ENCODE measurements at places on chromosomes 12 and 14.
A peak's percentile ranks its signal among the peaks of the same experiment; 100 is the strongest.

- DNase-seq: no peak
Measured at GRCh38 chr12:62760779-62761178, 174.2 kb downstream of the PPM1H start.

- no peak for DNase-seq
Measured at GRCh38 chr12:51218607-51219161, 822 bp upstream of the POU6F1 start.

DNA sequence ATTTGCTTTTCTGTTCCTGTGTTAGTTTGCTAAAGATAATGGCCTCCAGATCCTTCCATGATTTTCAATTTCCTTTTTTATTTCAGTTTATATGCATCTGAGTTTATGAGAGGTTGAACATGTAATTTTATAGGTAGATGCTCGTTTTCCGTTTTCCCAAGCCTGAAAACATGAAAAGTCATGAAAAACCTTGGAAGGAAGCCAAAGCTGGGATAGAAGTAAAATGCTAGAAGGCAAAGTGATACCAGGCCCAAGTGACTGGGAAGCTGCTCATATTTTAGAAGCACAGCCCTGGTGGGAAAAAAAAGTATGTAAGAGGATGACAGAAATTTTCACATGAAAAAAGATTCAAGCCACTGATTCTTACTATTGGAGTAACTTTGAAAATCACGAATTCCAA lies 290.8 kb downstream of the PRKD1 start:
- DNase-seq: no peak

GRCh38 chr12:100494026-100494425 lies 20.4 kb downstream of the NR1H4 start:
- DNase-seq: no peak

DNA sequence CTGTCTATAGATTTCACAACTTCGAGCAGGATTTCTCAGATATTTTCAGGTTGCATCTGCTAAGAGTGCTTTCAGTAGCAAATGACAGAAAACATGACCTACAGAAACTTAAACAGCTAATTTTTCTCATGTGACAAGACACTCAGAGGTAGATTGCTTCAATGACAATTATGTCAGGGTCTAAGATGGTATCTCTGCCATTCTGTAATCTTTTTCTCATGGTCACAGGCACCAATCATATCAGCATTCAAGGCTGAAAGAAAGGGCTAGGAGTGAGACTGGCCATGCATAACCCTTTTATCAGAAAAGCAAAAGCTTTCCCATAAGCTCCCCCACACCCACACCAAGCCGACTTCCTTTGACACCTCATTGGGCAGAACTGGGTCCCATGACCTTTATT lies 450.5 kb upstream of the FAR2 start:
- no peak for DNase-seq

GRCh38 chr14:65880507-65880906 lies 468.0 kb downstream of the FUT8 start:
- DNase-seq: peak; percentile 18

DNA sequence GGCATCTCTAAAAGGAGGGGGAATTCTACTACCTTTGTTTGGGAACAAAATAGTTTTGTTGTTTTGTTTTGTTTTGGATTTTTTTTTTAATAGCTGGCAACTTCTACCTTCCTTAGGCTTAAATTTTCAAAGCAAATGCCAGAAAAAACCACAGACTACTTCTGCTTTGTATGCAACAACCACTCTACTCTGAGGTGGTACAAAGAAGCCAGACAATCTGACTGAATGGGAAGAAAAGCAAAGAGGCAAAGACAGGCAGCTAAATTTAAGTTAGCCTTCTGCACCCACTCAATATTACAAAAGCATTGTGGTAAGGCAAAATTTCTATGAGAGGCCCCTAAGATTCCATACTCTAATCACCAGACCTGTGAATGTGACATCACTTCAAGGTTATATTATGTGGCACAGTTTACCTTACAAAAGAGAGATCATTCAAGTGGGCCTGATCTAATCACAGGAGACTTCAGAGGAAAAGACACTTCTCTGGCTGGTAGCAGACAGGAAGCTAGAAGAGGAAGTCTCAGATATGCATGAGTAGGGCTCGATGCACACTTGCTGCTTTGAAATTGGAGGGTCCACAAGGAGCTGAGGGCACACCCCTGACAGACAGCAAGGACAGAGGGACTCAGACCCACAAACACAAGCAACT lies 566.6 kb downstream of the RPS29 start:
- no peak for DNase-seq

- peak; percentile 38 for DNase-seq
Measured at GRCh38 chr12:53806721-53807120, 54.9 kb upstream of the CISTR start.

- no peak for DNase-seq
Measured at GRCh38 chr12:84856156-84856900, 56.3 kb downstream of the SLC6A15 start.

DNA sequence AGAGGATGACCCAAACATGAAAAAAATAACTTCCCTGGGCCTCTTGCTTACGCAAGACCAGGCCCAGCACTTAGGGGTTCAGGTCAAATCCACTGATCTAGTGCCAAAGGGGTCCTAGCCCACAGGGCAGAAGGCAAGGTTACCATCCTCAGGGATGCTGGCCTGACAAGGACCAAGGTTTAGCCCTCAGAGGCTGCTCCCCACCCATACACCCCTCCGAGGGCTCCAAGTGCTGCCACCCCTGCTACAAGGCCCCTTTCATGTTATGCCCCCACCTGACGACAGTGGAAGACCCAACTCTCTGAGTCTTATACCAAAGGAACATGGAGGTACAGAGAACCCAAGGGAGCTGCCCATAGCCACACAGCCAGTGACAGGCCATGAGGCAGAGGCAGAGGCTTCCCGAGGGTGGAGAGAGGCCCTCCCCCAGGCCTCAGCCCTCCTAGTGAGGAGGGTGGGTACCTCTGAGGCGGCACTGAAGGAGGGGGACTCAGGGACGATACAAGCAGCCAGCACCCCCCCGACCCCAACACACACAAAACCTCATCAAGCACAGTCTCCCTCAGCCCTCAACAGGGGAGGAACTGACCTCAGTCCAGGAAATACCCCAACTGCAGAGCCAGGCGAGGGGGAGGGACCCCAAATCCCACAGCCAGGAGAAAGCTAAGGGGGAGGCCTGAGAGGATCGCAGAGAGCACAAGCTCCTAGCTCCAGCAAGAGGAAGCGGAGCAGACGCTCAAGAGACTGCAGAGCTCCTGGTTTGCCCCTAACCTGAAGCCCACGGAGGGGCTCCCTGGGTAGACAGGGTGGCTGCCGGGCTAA lies 37.0 kb downstream of the ANAPC7 start:
- no peak for DNase-seq

DNA sequence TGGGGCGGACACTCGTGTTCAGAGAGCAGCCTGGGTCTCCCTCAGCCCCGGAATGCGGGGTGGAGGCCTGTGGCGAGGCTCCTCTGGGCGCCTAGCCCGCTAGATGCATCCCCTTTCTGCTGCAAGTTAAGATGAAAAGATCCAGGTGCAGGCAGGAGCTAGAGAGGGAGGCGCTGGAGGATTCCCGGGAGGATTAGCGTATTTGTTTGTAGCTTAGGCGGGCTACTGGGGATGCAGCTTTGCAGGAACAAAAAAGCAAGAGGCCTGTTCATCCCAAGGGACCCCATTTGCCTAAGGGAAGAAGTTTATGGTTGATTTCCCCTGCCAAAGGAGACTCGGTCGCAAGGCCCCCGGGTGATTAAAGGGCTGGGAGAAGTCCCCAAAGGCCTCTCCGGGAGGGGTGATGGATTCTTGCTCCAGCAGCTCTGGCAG lies 824 bp downstream of the CCDC177 start:
- no peak for DNase-seq

- peak; percentile 71 for DNase-seq
Measured at GRCh38 chr14:87097015-87097414, 896.0 kb downstream of the GALC start.

DNA sequence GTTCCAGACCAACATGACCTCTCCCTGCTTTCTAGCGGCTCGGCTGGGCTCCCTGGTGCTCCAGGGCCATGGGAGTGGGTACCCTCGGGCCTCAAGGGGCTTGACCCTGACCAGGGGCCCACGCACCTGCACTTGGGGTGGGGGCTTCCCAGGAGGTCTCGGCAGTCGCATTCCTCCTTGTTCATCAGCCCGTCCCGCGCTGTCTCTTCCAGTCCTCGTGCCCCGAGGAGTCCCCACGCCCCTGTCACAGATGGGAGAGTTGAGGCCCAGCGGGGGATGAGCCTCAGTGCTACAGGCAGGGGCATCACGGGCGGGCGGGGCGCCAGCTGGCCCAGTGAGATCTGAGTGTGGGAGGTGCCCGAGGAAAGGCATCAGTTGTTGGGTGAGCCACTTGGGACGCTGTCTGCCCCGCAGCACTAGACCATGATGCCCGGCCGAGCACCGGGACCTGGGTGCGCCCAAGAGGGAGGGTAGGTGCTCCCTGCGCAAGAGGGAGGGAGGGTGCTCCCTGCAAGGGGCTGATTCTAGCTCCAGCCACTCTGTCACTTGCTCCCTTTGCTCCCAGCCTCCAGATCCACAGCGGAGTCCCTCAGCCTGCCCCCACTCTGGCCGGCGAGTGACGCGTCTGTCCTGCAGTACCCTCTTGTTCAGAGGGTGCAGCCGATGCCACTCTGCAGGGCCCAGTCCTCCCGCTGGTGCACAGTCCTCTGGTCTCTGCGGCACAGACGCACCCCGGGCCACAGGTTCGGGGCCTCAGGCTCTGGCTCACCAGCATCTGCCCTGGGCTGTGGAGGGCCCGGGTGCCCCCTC lies 23.8 kb downstream of the MMP17 start:
- no peak for DNase-seq

GRCh38 chr12:45727980-45728629 lies 1.4 kb upstream of the ARID2 start:
- DNase-seq: no peak

GRCh38 chr14:91470216-91470615 lies 39.9 kb downstream of the PPP4R3A start:
- no peak for DNase-seq

DNA sequence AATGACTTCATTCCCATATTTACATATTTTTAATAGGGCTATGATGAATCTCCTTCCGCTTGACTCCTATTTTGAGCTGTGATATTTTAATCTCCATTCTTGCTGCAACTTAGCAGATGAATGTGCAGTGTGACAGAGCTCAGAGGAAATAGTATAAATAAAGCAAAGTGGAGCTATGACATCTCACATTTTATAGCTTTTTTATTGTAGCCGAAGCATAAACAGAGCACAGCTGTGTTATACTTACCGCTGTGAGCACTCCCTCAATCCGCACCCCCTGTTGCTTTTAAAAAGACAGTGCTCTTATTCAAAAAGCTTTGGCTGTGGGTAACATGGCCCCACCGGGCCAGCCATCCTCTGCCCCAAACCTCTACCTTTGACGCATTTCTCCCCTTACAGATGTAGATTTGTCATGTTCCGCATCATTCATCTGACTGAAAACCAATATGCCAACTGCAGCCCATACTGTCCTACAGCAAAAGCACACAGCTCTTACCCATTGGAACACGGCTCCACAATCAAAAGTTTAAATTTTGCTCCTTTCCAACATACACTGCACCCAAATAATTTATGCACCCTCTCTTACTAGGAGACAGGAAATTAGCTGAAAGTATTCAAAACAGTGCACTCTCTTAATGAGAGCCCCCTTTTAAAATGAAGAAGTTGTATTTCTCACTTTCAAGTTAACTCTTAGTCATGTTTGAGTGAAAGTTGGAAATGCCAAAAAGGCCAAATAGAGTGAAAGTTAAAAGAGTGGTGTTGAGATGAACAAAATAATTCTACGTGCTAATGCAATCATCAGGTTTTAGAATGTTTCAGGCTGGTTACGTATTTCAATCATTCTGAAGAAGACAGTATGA lies 429.3 kb upstream of the SOX5 start:
- DNase-seq: peak; percentile 45

GRCh38 chr12:32702473-32702872 lies 23.4 kb downstream of the DNM1L start:
- peak; percentile 5 for DNase-seq

DNA sequence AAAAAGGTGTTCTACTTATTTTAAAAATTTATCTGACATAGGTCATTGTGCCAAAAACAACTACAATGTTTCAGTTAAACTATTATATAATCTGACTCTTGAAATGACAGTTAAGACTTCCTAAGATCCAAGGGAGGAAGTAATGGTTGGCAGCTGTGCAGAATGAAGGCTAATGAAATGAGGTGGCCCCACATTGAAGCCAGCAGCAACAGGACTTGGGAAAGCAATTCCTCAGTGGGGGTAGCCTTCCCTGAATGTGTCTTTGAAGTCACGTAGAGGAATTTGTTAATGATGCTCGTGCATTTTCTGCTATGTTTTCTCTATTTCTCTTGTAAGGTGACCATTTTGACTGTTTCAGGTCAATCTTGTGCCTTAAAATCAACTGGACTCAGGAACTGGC lies 162.4 kb upstream of the DAAM1 start:
- DNase-seq: peak; percentile 44

GRCh38 chr12:94265966-94266745 lies 117.8 kb downstream of the PLXNC1 start:
- DNase-seq: peak; percentile 80

DNA sequence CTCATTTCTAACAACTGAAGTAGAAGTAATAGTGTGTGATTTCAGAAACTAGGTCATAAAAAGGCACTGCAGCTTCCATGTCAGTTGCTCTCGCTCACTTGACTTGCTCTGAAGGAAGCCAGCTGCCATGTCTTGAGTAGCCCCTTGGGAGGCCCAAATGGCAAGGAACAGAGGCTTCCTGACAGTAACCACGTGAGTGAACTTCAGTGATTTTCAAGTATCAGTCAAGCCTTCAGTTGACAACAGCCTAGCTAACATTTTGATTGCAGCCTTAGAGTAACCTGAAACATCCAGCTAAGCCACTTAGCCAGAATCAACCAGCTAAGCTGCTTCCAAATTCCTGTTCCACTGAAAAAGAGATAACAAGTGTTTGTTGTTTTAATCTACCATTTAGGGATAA lies 26.7 kb downstream of the TOGARAM1 start:
- DNase-seq: no peak

DNA sequence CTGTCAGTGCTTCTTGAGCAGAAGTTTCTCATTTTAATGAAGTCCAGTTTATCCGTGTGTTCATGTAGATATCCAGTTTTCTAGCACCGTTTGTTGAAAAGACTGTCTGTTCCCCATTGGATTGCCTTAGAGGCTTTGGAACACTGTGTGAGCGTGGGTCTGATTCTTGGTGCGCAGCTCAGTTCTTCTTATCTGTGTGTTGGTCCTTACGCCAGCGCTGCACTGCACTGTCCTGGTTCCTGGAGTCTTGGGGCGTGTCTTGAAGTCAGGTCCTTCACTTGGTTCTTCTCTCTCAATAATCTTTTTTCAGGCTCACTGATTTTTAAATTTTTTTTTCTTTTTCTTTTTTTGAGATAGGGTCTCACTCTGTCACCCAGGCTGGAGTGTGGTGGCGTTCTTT lies 25.5 kb downstream of the EP400 start:
- DNase-seq: no peak

- no peak for DNase-seq
Measured at GRCh38 chr12:31834150-31834549, 105.3 kb upstream of the AMN1 start.

GRCh38 chr12:18139989-18140596 lies 50.1 kb upstream of the RERGL start:
- DNase-seq: peak; percentile 32

- DNase-seq: no peak
Measured at GRCh38 chr14:65926504-65926903, 514.0 kb downstream of the FUT8 start.

GRCh38 chr12:62205346-62205745 lies 54.9 kb upstream of the USP15 start:
- no peak for DNase-seq

All from fibroblast of skin of right biceps (primary cell).